NCI-H460 (cell line): ENCODE measurements at places on chromosomes 11 and 22.

- DNase-seq = no peak
Observed at GRCh38 chr11:124917115-124917637, 1.9 kb upstream of the HEPN1 start.

- no peak for DNase-seq
Observed at GRCh38 chr11:22169833-22170232, 23.1 kb upstream of the ANO5 start.

DNA sequence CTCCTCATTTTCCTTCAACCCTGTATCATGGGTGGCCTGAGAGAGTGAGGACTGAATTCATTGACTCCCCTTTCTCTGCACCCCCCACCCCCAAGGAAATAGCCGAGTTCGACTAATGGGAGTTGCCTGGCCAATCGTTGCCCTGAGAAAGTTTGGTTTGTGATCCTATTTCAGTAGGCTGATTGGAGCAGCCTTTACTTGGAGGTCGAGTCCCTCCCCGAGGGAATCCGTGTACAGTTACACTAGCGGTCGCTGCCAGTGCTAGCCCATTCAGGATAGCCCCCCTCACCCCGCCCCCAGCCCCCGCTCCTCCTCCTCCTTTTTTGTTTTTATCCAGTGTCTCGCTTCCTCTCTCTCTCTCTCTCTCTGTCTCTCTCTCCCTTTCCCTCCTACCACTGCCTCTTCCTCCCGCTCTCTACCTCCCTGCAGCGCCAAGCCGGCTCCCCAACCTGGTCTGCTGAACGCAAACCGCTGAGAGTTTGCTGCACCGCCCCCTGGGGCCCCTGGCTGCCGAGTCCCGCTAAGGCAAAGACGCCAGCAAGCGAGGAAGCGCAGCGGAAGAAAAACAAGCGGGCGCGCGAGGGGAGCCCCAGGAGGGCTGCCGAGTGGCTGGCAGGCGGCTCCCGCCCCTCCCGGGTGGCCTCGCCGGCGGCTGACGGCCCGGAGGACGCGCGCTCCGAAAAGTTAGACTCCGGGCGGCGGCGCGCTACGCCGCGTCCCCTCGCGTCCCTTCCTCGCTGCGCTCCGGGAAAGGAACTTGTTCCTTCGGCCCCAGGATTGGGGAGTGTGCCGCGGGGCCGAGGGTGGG, at the start of gene GRAMD1B:
TSS of gene GRAMD1B (plus strand) at position 357 of the 808 bp plus-strand sequence. CDS start 524 bp downstream, outside the sequence.
- DNase-seq = no peak

GRCh38 chr11:19025481-19026406, 34.8 kb downstream of the MRGPRX2 start:
- no peak for DNase-seq
